ENCODE measurements at places on chromosomes 4 and X. TPM values are rescaled to one million over a fixed set of nuclear protein-coding genes. Genes with fewer than 3 reads are reported as not detected.

- no peak overlapping the region for H3K27ac ChIP-seq
- no peaks in the 10 kb centered on the region for H3K36me3 ChIP-seq
- H3K27me3 ChIP-seq = no peaks in the 10 kb centered on the region
- no peak overlapping the region for H3K4me3 ChIP-seq
- no peaks in the 10 kb centered on the region for H3K4me1 ChIP-seq
- DNase-seq = no peak
These were observed 1056.0 kb upstream of the SLIT2 start for GRCh38 chr4:19195696-19196095.

DNA sequence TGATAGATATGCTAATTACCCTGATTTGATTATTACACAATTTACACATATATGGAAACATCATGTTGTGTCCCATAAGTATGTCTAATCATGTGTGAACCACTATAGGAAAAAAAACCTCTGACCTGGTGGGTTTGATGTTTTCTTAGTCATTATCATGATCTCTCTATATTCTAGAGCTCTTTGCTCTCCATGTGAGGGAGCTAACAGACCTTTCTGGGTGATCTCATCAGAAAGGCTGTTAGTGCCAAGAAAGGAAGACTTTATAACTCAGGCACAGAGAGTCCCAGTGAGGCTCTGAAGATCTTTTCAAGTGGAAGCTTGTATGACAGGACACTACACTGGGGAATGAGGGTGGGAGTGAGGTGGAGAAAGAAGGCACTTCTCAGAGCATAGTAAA lies 527.7 kb upstream of the MAGEB2 start:
- H3K36me3 ChIP-seq = no peaks in the 10 kb centered on the region
- H3K27me3 ChIP-seq = no peaks in the 10 kb centered on the region
- H3K27ac ChIP-seq = no peak overlapping the region
- no peaks in the 10 kb centered on the region for H3K4me1 ChIP-seq
- peak; percentile 15 for DNase-seq
- H3K4me3 ChIP-seq = no peak overlapping the region

GRCh38 chrX:22047468-22047867 lies 15.3 kb downstream of the PHEX start:
- no peak overlapping the region for H3K27ac ChIP-seq
- no peaks in the 10 kb centered on the region for H3K4me1 ChIP-seq
- DNase-seq = peak; percentile 91
- no peak overlapping the region for H3K4me3 ChIP-seq
- H3K36me3 ChIP-seq = no peaks in the 10 kb centered on the region

- no peak within 1 kb of the TSS for H3K27ac ChIP-seq
- H3K36me3 ChIP-seq = no peaks in the 10 kb centered on the region
- H3K27me3 ChIP-seq = peaks cover 10% of the 10 kb centered on the region
- no peak within 1 kb of the TSS for H3K4me3 ChIP-seq
- no peaks in the 10 kb centered on the region for H3K4me1 ChIP-seq
- peak; percentile 0 for DNase-seq
These were observed at the start of gene BEX1 for GRCh38 chrX:103063918-103064434. Gene BEX1 (minus strand): TSS chrX:103064171. CDS start chrX:103063274, 897 bp downstream.

GRCh38 chr4:25129917-25130316 lies 30.3 kb downstream of the SEPSECS start:
- no peaks in the 10 kb centered on the region for H3K36me3 ChIP-seq
- no peaks in the 10 kb centered on the region for H3K4me1 ChIP-seq
- H3K27ac ChIP-seq = no peak overlapping the region
- no peaks in the 10 kb centered on the region for H3K27me3 ChIP-seq
- H3K4me3 ChIP-seq = no peak overlapping the region

The SPANXA2 gene
- not detected for polyA plus RNA-seq
